ENCODE measurements at places on chromosomes 6 and 20.

DNA sequence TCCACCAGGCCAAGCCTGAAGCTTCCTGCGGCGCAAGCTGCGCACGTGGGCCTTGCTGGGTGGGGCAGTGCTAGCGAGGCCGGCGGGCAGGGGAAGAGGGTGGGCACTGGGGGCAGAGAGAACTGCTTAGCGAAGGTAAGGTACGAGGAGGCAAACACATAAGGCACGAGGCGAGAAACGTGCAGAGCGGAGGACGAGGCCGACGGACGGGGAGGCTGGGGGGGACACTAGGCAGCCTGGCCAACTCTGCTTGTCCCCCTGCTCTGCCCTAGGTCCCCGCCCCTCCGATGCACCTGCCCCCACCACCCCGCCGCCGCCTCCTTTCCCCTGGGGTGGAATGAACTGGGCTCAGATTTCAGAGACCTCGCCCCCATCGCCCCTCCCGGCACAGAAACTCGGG is 2.1 kb downstream of the HLA-DQB1 start:
- no peaks in the 10 kb centered on the region for H3K36me3 ChIP-seq
- peaks cover 4% of the 10 kb centered on the region for H3K4me1 ChIP-seq
- H3K4me3 ChIP-seq: peak overlapping the region; percentile 75
- DNase-seq: no peak
- no peak overlapping the region for H3K27ac ChIP-seq

DNA sequence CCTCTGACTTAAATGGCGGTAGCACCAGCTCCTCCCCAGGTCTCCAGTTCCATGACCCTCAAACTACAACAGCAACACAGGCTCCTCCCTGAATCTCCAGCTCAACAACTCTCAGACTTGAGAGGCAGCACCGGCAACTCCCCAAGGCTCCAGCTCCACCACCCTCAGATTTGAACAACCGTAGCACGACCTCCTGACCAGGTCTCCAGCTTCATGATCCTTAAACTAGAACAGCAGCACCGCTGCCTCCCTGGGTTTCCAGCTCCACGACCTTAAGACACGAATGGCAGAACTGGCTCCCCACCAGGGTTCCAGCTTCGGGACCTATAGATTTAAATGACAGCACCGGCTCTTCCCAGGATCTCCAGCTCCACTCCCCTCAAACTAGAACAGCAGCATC is 325.8 kb downstream of the PREX1 start:
- no peak overlapping the region for H3K27ac ChIP-seq
- peaks cover 5% of the 10 kb centered on the region for H3K27me3 ChIP-seq
- H3K4me3 ChIP-seq: no peak overlapping the region

GRCh38 chr6:56953597-56954402 is 1.1 kb upstream of the BEND6 start:
- peaks cover 61% of the 10 kb centered on the region for H3K27me3 ChIP-seq
- H3K4me3 ChIP-seq: peak overlapping the region; percentile 98
- no peaks in the 10 kb centered on the region for H3K4me1 ChIP-seq
- DNase-seq: no peak
- H3K36me3 ChIP-seq: no peaks in the 10 kb centered on the region

- peaks cover 23% of the 10 kb centered on the region for H3K4me1 ChIP-seq
- H3K4me3 ChIP-seq: peak overlapping the region; percentile 98
These were observed 852 bp downstream of the GMNN start for GRCh38 chr6:24775520-24776058.

DNA sequence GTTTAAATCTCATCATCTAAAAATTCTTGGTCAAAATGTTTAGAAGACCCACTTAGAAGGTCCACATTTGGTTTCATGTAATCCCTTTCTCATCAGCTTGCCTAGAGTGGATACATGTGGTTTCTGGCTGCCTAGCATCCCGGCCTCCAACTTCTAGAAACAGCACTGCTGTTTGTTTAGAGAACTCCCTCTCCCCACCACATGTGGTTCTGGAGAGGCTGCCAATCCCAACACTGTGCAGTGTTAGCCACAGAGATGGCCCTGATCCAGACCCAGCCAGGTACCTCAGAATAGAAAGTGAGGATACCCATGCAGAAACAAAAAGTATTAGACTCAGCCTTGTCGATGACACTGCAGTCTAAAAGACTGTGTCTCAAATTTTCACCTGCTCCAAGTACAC is 241.8 kb downstream of the BCKDHB start:
- DNase-seq: no peak
- peaks cover 3% of the 10 kb centered on the region for H3K36me3 ChIP-seq
- no peaks in the 10 kb centered on the region for H3K27me3 ChIP-seq
- H3K27ac ChIP-seq: no peak overlapping the region
- H3K4me3 ChIP-seq: no peak overlapping the region

DNA sequence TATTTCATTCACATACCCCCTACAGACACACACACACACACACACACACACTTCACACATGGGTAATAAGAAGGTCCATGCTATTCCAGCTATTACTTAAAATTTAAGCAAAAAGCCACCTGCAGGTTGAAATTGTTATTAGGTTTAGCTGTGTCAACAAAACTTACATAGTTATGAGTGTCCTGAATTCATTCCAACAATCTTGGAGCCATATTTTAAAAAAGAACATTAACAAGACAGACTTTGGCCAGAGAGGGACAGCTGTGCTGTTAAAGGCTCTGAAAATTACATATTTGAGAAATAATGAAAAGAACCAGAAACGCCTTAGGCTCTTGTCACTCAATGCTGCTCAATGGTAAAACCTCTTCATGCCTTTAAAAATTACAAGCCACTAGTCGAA is 455.3 kb downstream of the EPM2A start:
- H3K27ac ChIP-seq: no peak overlapping the region
- peaks cover 5% of the 10 kb centered on the region for H3K27me3 ChIP-seq
- no peaks in the 10 kb centered on the region for H3K36me3 ChIP-seq
- H3K4me3 ChIP-seq: no peak overlapping the region
- H3K4me1 ChIP-seq: no peaks in the 10 kb centered on the region

DNA sequence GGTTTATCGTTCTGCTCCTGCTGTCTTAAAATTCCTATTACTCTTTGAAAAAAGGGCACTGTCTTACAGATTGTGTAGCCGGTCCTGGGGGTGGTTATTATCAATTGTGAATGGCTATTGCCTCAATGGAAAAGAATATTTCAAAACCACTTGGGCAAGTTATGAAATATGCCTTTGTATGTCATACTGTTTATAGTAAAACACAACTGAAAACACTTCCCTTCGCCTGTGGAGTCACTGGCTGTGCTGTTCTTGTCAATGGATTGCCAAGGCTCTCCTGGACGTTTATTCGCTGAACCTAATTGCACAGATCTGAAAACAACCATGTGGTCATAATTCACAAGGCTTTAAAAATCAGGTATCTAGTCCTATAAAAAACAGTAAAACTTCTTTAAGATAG is 47.8 kb upstream of the TAGAP start:
- H3K27me3 ChIP-seq: peaks cover 4% of the 10 kb centered on the region
- H3K4me3 ChIP-seq: no peak overlapping the region
- H3K36me3 ChIP-seq: no peaks in the 10 kb centered on the region
- no peak for DNase-seq
- peaks cover 4% of the 10 kb centered on the region for H3K4me1 ChIP-seq

DNA sequence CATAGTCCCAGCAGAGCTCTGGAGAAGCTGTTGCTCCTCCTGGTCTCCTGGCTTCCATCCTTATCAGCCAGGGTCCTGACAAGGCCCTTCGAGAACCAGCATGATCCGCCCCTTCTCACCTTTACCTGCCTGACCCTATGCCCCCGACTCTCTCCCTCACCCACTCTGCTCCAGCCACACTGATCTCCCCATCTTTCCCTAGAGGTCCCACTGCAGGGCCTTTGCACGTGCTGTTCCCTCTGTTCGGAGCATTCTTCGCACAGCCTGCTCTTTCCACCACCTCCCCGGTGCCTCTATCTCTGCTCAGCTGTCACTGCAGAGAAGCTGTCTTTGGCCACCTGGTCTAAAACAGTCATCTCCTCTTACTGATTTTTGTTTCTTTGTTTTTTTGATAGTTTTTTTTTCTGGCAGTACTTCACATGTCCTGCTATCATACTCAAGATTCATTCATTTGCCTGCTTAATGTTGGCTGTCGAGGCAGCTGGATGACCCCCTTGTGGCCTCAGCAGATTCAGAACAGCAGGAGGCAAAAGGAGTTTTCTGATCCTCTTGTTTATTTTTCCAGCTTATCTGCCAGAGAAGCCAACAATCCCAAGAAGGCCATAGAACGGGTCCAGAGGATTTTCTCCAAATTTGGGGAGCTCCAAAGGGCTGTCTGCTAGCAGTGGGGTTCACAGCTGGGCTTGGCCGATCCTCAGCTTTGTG is 1.6 kb upstream of the PTGIS start:
- no peaks in the 10 kb centered on the region for H3K36me3 ChIP-seq
- H3K4me3 ChIP-seq: peak overlapping the region; percentile 69
- peaks cover 30% of the 10 kb centered on the region for H3K4me1 ChIP-seq

DNA sequence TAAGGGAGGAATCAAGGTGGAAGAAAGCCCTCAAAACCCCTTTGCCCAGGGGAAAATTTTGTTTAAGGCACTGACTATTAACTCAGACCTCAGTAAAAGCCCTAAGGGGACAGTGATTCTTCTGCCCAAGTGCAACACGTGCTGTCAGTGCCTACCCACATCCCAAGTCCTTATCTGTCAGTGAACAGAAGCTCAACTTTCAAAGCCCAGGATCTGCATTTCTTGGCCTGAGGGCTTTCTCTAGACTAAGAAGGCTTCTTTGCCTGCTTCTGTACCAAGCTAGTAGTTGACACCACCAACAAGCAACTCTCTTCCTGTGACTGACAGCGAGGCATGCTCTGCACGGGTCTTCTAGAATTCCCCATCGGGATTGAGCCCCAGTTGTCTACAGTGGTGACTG is 416.0 kb upstream of the SPTLC3 start:
- peaks cover 13% of the 10 kb centered on the region for H3K4me1 ChIP-seq
- no peaks in the 10 kb centered on the region for H3K36me3 ChIP-seq
- DNase-seq: no peak
- H3K27ac ChIP-seq: no peak overlapping the region
- no peak overlapping the region for H3K4me3 ChIP-seq

DNA sequence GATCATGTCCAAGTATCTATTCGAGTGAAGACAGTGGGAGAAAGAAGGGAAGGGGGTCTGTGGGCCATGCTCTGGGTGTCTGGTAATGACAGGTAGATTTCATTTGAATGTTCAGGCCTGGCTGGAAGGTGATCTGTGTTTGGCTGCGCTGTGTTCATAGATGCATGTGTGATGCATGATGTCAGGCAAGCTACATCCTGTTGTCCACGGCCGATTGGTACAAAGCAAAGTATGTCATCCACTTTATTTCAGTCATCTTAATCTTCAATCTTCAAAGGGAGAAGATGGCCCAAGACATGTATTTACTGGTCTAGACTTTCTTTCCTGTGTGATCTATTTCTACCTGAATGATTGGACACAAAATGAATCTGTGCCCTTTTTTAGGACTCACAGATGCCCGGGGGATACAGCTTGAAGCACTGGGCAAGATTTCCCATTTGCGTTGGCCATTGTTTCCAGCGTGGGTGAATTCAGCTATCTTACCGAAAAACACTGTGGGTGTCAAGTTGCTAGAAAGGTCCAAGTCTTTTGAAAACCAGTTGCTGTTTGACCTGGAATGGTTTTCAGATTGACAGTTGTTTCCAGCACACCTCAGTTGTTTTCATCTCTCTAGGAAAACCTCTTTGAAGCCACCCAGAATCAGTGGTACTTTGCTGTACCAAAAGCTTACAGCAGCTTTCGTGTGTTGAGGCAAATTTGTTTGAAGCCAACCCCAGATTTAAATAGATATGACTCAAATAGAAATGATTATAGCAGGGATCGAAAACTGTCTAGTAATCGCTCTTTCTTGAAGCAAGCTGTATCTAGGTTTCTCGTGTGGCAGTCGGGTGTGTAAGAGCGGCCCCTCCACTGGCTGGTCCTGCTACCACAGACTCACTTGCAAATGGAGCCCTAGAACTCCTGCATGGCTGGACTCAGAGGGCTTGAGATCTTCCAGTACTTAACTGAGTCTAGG is 27.2 kb downstream of the DUSP22 start:
- no peak overlapping the region for H3K4me3 ChIP-seq
- peaks cover 9% of the 10 kb centered on the region for H3K36me3 ChIP-seq
- H3K4me1 ChIP-seq: peaks cover 5% of the 10 kb centered on the region
- no peak overlapping the region for H3K27ac ChIP-seq
- H3K27me3 ChIP-seq: no peaks in the 10 kb centered on the region
- no peak for DNase-seq

- peaks cover 3% of the 10 kb centered on the region for H3K36me3 ChIP-seq
- H3K4me1 ChIP-seq: peaks cover 19% of the 10 kb centered on the region
- H3K27me3 ChIP-seq: no peaks in the 10 kb centered on the region
- H3K4me3 ChIP-seq: no peak overlapping the region
These were observed 127.4 kb downstream of the GJA10 start for GRCh38 chr6:90021711-90022110.

- no peak for DNase-seq
- no peaks in the 10 kb centered on the region for H3K27me3 ChIP-seq
- no peaks in the 10 kb centered on the region for H3K4me1 ChIP-seq
- H3K27ac ChIP-seq: no peak overlapping the region
- H3K4me3 ChIP-seq: no peak overlapping the region
These were observed 419.3 kb upstream of the EYS start for GRCh38 chr6:66126358-66126757.

- no peak for DNase-seq
- no peaks in the 10 kb centered on the region for H3K27me3 ChIP-seq
- H3K27ac ChIP-seq: no peak overlapping the region
- peaks cover 5% of the 10 kb centered on the region for H3K4me1 ChIP-seq
- H3K36me3 ChIP-seq: no peaks in the 10 kb centered on the region
These were observed 246.2 kb downstream of the PRKN start for GRCh38 chr6:162481320-162481719.

GRCh38 chr6:168211681-168212080 is 107.9 kb downstream of the DACT2 start:
- peaks cover 36% of the 10 kb centered on the region for H3K4me1 ChIP-seq
- H3K36me3 ChIP-seq: no peaks in the 10 kb centered on the region
- no peak overlapping the region for H3K4me3 ChIP-seq
- H3K27ac ChIP-seq: no peak overlapping the region
- H3K27me3 ChIP-seq: peaks cover 10% of the 10 kb centered on the region

DNA sequence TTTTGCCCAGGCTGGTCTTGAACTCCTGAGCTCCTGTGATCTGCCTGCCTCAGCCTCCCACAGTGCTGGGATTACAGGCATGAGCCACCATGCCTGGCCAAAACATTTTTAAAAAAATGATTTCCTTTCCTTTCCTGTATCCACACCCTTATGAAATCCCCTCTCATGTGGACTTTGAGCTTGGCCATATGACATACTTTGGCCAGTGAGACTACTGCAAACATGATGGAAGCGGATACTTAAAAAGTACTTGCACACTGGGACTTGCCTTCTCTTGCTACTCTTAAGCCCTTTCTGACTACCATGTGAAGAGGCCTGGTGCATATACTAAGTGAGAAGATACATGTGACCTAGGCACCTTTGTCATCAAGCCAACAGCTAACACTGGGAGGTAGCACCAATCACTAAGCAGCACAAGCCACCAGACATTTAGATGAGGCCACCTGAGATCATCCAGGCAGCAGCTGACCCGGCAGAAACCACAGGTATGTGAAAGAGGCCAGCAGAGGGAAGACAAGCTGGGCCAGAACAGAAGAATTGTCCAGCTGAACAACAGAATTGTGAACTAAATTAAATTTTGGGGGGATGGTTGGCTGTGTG is 78.5 kb upstream of the HDAC2 start:
- no peaks in the 10 kb centered on the region for H3K36me3 ChIP-seq
- no peaks in the 10 kb centered on the region for H3K27me3 ChIP-seq
- peak overlapping the region; percentile 25 for H3K27ac ChIP-seq
- no peaks in the 10 kb centered on the region for H3K4me1 ChIP-seq
- H3K4me3 ChIP-seq: no peak overlapping the region

All from type B pancreatic cell (in vitro differentiated cells).